ENCODE measurements at places on chromosomes 7 and 10. TPM values are rescaled to one million over a fixed set of nuclear protein-coding genes. Genes with fewer than 3 reads are reported as not detected.

DNA sequence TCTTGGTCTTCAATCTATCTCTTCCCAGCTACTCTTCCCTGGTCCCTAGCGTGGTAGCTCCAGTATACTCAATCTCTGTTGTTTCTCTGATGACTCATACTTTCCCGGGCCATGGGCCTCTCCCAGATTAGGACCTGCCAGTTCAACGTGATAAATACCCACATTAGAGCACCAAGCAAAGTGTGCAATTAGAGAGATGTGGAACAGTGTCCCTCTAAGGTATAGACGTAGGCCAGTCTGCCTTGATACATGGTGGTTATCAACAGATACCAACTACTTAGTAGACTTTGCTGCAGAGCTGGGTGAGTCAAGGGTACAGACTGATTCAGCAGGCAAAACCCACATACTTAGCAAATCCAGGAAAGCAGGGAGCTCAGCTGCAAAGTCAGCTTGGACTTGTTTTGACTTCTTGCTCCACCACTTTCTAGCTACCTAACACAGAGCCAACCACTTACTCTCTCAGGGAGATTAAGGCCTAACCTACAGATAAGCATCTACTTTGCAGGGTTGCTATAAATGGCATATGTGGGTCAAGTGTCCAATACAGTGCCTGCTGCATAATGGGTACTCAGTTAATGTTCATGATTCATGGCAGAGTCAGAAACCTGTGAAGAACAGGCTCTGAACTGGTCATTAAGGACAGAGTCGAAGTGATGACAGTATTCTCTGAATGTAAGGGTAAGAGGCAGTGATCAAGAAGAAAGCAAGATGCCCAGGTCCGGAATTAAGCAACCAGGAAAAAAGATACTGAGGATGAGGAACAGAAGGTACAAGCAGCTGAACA lies 176.1 kb downstream of the CHN2 start:
- no peak for DNase-seq

- DNase-seq = no peak
These were observed 4.6 kb downstream of the BHLHA15 start for GRCh38 chr7:98215561-98216495.

- no peak for DNase-seq
These were observed 44.9 kb upstream of the TCERG1L start for GRCh38 chr10:131356442-131356841.

GRCh38 chr7:121083790-121084251 lies 95.3 kb downstream of the CPED1 start:
- DNase-seq = no peak

DNA sequence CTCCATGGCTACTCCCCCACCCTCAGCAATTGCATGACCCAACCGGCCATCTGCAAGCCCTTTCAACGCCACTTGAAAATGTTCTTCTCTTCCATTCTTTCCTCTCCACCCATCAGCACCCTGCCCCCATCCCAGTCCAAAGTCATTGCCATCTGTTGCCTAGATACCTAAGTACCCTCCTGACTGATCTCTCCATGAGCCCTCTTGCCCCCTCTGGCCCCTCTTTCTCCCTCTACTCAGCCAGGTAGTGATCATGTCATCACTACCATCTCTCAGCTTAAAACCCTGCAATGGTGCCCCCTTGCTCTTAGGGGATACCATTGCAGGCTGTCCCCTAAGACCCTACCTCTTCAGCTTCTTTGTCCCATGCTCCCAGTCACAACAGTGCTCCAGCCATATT lies 30.5 kb upstream of the BTRC start:
- no peak for DNase-seq

DNA sequence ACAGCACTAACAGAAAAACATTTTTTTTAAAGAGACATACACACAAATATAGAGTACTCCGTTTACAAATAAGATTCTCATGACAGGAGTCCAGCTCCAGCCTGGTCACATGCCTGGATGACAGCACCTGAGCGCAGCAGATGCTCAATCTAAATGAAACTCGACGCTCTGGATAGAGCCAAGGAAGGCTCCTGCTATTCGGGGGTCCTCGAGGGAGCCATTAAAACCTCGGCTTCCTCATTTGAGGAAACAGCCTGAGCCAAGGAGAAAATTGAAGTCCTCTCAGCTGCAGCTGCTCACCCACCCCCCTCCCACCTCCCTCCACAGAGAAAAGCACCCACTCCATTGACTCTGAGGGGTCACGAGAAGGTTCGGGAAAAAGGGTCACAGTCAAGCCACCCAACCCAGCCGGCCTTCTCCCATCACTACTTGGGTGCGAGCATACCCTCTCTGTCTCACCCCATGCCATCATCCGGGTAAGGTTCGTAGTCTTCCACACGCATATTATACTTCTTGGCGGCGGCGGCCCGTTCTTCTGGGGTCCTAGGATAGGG lies 673 bp downstream of the NDUFB8 start:
- DNase-seq = no peak

DNA sequence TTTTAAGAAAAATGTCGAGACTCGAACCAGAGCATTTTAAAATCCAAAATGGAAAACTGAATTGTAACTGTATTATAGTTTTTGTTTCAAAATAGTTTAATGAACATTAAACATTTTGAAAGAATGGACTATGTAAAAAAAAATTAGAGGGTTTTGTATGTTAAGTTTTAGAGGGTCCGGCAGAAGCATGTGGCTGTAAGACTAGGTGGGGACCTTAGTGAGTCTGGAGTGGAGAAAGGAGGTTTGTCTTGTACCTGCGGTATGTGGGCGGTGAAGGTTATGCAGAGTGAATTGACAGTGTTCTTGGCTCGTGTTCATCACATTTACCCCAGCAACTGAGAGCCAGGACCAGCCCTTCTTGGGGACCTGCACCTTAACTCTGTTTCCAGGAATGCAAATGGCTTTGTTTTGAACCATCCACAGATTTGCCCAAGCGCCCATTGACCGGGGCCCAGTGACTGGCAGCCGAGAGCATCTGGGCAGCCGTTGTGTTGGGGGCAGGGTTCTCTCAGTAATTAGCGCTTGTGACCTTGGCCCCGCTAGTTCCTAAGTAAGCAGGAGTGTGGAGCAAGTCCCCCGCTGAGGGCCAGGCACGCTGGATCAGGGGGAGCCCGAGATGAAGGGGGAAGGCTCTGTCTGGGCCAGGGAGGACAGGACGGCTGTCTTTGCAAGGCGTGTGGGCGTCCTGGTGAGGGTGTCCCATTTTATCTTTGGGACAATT lies 1.4 kb upstream of the KLF6 start:
- DNase-seq = no peak

DNA sequence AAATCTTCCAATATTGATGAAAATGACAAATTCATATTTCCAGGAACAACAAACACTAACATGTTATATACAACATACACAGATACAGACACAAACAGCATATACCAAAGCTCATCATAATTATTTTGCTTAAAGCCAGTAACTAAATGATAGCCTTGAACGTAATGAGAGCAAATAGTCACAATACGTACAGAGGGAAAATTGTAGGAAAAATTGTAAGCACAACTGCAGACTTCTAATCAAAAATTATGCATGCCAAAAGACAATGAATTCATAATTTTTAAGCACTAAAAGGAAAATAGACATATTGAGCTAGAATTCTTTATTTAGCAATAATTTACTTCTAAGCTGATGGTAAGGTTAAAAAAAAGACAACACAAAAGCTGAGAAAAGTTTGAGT lies 1466.9 kb upstream of the CELF2 start:
- DNase-seq = no peak

- DNase-seq = peak; percentile 16
These were observed 80.1 kb downstream of the INPP5A start for GRCh38 chr10:132617737-132618052.

GRCh38 chr10:121459279-121459621 lies 139.0 kb downstream of the FGFR2 start:
- no peak for DNase-seq

DNA sequence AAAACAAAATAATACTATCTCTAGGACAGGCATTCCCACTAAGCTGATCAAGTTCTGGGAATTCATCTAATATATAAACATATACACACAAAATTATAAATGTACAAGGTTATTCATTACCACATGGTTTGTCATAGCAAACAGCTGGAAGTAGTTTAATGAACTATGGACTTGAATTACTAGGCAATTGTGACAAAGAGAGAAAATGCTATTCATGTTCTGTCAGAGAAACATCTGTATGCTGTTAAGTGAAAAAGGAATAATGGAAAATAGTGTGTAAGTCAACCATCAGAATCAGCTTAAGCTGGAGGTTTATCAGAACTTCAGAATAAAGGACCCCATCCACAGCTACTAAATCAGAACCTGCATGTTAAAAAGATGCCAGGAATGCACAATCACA lies 2.8 kb downstream of the ZNF248 start:
- no peak for DNase-seq

GRCh38 chr10:110416776-110417711 lies 80.7 kb upstream of the DUSP5 start:
- DNase-seq = no peak

DNA sequence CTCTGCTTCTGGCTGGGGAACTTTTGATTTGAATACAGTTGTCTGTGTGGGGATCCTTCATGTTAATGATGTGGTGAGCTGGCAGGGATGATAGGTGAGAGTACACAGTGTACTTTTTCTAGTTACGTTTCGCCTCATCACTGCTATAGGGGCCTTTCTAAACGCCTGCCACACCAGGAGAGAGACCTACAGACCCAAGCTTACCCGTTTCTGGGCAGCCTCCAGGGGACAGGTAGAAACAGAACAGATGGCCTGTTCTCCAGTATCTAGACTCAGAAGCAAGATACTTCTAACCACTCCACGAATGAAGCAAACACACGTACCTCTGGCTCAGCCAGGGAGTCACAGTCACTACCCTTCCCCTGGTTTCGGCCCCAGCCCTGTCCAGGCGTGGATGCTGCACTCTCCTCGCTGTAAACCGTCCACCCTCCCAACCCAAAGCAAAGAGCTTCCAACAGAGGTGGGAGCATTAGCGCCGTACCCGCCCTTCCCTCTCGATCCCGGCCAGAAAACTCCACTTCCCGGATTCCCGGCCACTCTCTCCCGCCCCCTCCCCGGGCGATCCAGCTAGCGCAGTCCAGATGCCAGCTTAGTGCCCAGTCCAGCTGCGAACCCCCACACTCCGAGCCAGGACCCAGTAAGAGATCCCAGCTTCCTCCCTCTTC lies 1.2 kb downstream of the CCDC6 start:
- no peak for DNase-seq

- DNase-seq = no peak
These were observed 121.5 kb downstream of the SRPK2 start for GRCh38 chr7:105267244-105267643.

- DNase-seq = no peak
These were observed 37.5 kb upstream of the SUN1 start for GRCh38 chr7:794671-795329.

DNA sequence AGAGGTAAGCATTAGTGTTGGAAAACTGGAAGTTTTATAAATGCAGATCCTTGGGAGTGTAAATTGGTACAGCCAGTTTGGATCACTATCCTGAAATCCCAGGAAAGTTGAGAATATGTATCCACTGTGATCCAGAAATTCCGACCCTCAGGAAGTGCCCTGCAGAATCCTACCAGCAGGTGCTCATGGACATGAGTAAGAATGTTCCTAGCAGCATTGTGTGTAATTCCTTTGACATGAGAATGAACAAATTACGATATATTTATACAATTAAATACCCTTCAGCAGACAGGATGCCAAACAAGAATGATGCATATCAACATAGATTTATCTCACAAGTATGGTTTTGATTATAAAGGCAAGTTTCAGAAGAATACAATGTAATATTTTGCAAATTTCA lies 181.6 kb downstream of the XPNPEP1 start:
- no peak for DNase-seq

DNA sequence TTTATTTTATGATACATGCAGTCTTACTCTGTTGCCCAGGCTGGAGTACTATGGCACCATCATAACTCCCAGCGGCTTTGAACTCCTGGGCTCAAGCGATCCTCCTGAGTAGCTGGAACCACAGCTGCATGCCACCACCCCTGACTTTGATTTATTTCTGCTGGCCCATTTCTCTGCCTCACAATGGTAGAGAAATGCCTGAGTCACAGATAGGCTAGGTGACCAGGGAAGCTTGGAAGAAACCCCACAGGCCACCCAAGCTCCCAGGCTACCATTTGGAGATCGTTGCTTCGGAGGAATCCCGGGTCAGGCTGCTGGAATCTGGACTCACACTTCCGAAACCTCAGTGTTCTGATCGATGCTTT lies 17.4 kb upstream of the BAIAP2L1 start:
- DNase-seq = no peak

GRCh38 chr10:98028168-98028770 lies 2.2 kb downstream of the CRTAC1 start:
- no peak for DNase-seq

DNA sequence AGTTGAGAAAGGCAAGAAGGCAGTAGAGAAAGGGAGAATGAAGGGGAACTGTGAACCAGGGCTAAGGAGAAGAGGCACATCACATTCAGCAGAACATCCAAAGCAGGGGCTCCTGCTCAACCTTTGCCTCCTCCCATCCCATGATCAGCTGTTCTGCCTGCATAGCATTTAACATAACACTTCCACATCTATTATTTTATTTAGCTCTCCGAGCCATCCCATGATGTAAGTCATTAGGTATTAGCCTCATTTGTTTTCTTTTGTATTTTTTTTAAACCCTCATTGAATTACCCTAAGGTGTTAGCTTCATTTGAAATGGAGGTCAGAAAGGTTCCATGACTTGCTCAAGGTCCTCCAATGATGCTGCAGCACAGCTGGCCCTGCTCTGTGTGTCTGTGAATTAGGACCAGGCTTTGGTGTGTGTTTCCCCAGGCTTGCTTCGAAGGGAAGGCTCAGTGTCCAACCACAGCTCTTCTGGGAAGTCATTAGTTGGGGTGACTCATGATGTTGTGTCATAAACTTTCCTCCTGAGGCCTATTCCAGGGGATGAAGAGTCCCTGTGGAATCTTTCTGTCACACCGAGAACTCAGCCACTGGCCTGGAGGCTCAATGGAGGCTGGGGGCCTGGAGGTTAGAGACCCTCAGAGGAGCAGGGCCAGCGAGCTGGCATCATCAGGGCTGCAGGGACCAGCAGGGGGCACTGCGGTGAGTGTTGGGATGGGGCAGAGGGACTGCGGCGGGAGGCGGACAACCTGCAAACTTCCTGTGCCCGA lies 16.5 kb downstream of the NPFFR1 start:
- no peak for DNase-seq

DBF4 gene
- 7.7 TPM for total RNA-seq

HYAL4 gene
- total RNA-seq = not detected

CNNM1 gene
- total RNA-seq = 0.31 TPM

PARD3 gene
- 30.9 TPM for total RNA-seq

SLC13A1 gene
- not detected for total RNA-seq

TRIM50 gene
- not detected for total RNA-seq

NOS3 gene
- total RNA-seq = 29.4 TPM

LBX1 gene
- total RNA-seq = not detected

Measured in omental fat pad (tissue), 4 donors.